ENCODE measurements at places on chromosomes 3 and 15.

DNA sequence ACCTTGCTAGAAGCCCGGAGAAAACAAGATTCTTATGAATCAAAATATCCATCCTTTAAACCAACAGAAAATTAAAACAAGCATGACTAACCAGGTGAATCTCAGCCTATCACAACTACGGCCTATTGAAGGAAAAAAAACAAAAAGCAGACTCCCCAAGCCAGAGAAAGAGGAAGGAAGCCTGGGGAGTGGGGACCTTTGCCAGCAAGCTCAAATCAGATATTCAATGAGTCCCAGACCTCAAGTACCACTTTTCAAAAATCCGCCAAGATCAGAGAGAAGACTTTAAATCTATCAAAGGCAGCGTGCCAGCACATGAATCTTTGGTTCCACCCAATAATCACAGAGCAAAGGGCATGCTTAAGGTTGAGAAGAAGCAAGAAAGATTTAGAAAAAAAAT, 253.8 kb downstream of the NTRK3 start:
- no peak for DNase-seq

DNA sequence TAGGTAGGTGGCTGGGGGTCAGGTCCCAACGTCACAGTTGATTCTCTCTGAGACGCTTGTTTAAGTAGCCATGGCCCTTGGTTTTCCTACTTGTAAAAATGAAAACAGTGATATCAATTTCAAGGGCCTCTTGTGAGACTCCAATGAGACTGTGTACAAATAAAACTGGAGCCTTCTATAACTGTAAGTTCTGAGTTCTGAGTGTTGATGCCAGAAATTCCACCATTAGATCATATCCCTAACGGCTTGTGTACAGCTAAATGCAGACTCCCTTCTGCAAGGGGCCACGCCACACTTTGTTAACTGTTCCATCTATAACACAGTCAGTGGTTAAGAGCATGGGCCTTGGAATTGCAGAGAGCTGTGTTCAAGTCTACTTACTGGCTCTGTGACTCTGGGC, 267.3 kb downstream of the TLE3 start:
- DNase-seq, result no peak

DNA sequence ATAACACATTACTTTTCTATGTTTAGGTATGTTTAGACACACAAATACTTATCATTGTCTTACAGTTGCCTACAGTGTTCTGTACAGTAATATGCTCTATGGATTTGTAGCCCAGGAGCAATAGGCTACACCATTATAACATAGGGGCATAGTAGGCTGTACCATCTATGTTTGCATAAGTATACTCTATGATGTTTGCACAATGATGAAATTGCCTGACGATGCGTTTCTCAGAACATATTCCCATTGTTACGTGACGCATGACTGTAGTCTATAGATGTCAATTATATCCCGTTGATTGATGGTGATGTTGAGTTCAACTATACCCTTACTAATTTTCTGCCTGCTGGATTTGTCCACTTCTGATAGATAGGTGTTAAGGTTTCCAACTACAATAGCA, 139.4 kb upstream of the PFN2 start:
- no peak for DNase-seq

DNA sequence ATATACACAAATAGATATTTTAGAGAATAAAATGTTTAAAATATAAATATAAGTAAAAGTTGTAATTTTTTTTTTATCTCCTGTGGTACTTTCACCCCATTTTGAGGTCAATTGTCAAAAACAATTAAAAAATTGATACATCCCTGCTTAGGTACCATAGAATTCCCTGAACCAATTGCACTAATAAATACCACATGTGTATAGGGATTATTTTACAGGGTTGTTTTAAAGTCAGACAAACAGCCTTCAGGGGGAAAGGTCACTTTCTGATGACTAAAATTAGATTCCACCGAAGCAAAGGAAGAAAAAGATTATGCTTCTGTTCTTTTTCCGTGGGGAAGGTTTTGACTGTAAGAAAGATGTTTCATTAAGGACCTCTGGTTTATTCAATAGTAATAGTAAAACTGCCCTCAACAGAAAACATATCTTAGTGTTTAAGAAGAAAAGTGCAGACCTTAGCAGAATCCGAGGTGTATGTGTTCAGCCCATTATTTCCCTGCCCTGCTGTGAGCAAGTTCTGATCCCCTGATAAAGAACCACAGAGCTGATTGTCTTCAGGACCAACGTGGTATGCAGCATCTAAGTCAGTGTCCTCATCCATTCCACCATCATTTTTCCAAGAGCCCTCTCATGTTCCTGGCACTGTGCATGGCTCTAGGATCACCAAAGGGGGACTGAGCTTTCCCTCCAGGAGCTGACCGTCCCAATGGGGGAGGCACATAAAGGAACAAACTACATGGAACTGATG, 132.9 kb upstream of the IL12A start:
- no peak for DNase-seq

DNA sequence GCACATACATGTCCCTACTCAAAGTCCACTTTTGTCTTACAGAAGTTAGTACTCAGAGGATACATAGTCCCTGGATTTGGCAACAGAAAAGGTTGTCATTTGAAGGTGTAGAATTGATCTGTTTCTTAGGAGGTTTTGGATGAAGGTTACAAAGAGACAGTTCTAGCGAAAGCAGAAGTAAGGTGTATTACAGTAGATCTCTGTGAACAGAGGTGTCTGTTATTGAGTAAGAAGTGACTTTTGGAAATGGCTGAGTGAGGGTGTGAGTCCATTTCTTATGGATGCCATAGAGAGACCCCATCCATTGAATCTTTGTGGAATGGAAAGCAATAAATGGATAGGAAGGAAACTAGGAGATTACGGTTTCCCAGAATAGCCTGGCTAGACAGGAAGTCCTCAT, 5.6 kb downstream of the ZNF662 start:
- no peak for DNase-seq

DNA sequence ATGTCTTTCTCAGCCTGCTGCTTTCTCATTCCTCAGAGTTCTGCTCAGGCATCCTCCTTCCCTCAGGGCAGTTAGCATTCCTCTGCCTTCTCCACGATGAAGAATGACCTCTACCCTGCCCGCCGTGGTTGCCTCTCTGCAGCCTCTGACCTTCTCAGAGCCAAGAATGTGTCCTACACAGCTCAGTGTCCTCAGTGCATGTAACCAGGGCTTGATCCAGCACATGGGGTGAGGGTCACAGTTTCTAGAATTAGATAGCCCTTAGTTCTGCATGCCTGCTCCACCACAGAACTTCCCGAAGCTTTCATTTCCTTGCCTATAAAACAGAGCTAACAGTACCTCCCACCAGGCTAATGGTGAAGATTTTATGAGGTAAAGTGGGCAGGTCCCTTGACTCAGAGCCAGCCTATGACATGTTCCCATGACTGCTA, 182.1 kb downstream of the CLSTN2 start:
- no peak for DNase-seq

GRCh38 chr3:167493244-167493643, 19.4 kb upstream of the SERPINI2 start:
- DNase-seq, result no peak

DNA sequence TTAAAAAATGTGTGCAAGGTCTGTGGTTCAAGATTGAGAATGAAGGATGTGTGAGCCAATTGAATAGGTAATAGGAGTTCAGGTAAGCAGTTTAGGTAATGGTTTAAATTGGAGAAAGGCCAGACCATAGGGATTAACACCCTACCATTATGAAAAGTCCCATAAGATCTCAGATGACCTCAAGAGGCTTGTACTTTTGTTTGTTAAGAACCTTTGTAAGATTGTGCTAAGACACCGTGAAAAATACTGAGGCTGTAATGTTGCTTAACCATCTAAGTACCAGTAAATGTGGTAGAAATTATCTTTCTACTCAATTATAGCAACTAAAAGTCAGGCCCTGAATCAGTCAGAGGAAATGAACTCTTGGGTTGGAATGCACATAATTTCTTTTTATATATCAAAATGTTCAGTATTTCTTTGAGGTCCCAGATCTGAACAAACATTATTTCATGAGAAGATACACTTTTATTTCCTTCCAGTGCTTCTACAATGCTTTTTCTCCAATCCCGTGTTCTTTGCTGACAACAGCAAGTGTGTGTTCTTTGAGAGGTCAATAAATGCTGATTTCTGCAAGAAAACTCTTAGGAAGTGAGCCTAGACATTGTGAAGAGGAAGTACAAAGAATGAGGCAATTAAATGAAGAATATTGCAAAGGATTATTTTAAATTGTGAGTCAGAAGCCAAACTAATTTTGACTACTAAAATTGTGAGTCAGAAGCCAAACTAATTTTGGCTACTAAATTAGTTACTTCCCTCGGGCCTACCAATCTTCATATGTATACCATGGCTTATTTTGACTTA, 66.4 kb downstream of the TCF12 start:
- no peak for DNase-seq
